RPMI7951 (cell line): ENCODE measurements at places on chromosomes 11 and 22. TPM values are rescaled to one million over a fixed set of nuclear protein-coding genes. Genes with fewer than 3 reads are reported as not detected.

Gene CARD16
- 22.5 and 28.8 TPM in 2 replicates for total RNA-seq

Gene TNNT3
- total RNA-seq, result not detected in 2 replicates

Gene TTC36
- total RNA-seq, result not detected in 2 replicates

Gene CEND1
- total RNA-seq, result 0.12 TPM in 1 of 2 replicates, not detected in the other

Gene PHF21B
- not detected in 2 replicates for total RNA-seq

Gene VWCE
- under 0.01 TPM in 1 of 2 replicates, not detected in the other for total RNA-seq

Gene P2RX6
- 7.8 and 10.6 TPM in 2 replicates for total RNA-seq

Gene GLYATL1
- 1.1 and 1.3 TPM in 2 replicates for total RNA-seq

Gene GNG3
- not detected in 2 replicates for total RNA-seq
